ENCODE measurements at places on chromosomes 6 and 20.

GRCh38 chr6:7431313-7431673 lies 41.7 kb downstream of the RIOK1 start:
- DNase-seq: no peak

DNA sequence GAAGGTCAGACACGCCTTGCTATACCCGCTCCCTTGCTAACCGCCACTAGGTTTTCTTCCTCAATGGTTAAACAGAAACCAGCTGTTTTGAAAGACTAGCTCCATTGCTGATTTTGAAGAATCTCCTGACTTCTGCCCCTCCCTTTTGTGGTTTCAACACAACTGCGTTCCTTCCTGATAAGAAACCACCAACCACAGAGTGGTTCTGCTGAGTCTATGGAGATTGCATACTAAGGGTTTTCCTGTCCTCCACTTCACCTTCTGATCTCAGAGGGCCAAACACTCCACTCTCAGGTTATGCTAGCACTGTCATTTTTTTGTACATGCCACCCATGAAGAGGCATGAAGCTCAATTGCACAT lies 207.9 kb downstream of the MYLK4 start:
- DNase-seq: no peak

- DNase-seq: no peak
Observed at GRCh38 chr6:28719275-28719940, 193.7 kb downstream of the GPX5 start.

- no peak for DNase-seq
Observed at GRCh38 chr20:46798430-46798829, 89.0 kb downstream of the SLC2A10 start.

DNA sequence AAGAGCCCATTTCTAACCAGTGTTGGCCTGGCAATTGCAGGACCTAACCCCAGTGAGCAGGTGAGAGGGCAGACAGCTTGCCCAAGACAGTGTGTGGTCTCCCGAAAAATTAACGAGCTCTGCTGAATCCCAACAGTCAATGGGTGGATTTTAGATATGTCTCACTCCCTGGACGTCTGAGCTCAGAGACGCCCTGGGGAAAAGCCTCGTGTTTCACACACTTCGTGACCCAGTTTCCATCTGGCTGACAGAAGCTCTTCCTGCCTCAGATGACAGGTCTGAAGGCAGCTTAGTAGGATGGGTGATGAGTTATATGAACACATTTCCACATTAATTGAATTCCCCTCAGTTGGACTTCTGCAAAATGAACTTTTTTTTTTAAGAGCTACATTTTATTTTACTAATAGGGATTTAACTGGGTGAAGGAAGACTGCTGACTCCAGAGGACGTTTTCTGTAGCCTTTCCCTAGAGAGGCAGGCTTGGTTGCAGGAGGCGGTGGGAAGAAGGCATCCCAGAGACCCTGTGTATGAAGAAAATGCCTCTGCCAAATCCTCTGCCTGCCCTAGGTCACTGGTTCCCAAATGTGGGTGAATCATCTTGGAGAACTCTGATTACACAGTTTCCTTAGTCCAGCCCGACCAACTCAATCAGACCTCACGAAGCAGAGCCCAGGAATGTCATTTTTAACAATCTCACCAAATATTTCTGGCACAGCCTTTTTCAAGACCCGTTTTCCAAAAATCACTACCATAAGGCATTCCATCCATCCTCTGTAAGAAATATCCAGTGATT lies 71.7 kb upstream of the LY86 start:
- DNase-seq: no peak

DNA sequence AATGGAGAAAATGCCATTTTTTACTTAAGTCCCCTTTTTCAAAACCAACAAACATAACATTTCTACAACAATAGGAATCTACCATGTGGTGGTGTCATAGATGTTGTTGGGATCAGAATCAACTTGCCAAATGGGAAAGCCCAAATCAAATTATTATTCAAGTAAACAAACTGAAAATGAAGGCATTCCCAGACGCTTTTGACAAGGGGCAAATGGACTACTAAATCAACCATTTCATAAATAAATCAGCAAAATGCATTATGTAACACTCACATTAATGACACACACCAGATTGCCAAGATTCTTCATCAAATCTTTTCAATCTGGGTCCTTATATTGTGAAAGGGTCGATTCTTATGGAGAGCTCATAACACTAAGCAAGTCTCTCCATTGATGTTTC lies 375.6 kb downstream of the KIF16B start:
- DNase-seq: no peak

GRCh38 chr6:37906121-37906520 lies 86.6 kb downstream of the ZFAND3 start:
- DNase-seq: no peak

- peak; percentile 52 for DNase-seq
Observed at GRCh38 chr20:5535125-5535756, 215.0 kb upstream of the SHLD1 start.

GRCh38 chr6:121032268-121033006 lies 301.8 kb downstream of the TBC1D32 start:
- peak; percentile 2 for DNase-seq

- DNase-seq: no peak
Observed at GRCh38 chr20:56579301-56579710, 46.3 kb downstream of the FAM209B start.

GRCh38 chr6:161744211-161745067 lies 470.6 kb upstream of the AGPAT4 start:
- DNase-seq: no peak

DNA sequence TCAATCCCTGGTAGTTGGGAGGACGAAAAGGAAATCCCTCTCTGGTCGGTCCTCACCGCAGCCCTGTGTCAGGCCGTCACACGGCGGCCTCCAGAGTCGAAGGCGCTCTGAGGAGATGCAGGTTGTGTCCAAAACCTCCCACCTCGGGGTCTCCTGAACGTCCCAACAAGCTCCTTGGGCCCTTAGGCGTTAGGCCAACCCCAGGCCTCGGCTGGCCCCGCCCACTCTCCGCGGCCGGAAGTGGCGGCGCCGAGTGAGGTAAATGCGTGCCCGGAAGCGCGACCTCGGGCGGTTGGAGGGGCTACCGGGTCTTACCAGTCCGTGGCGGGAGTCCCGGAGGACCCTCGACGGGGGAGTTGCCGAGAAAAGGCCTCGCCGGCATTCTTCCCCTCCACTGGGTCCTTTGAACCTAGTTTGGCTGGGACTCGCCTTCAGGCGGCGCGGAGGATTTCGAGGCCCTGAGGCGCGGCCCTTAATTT lies at the start of gene TDRD6:
Gene TDRD6, plus strand, starts transcription at position 267 of the 479 bp plus-strand sequence. CDS start 244 bp downstream, outside the sequence.
- DNase-seq: no peak

DNA sequence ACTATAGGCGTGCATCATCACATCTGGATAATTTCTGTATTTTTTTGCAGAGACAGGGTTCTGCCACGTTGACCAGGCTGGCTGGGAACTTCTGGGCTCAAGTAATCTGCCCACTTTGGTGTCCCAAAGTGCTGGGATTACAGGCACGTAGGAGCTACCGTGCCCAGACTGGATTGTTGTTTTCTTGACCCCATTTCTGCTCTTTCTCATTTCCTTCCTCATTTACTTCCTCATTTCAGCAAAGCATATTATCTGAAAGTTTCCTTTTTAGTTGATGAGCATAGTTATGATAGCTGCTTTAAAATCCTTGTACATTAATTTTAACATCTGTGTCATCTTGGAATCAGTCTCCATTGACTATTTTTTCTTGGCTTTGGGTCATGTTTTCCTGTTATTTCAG lies 301.0 kb upstream of the RUNX2 start:
- no peak for DNase-seq

- DNase-seq: no peak
Observed at GRCh38 chr6:108107102-108107501, 32.6 kb upstream of the OSTM1 start.

Data from muscle of leg (tissue), 16 donors.